Mucosa of descending colon (tissue), 3 donors: ENCODE measurements at places on chromosomes 6 and 20. TPM values are rescaled to one million over a fixed set of nuclear protein-coding genes. Genes with fewer than 3 reads are reported as not detected.

GRCh38 chr20:20593447-20594170, 118.8 kb downstream of the RALGAPA2 start:
- DNase-seq: no peak

HSPA12B gene
- 1.2 TPM for total RNA-seq

SIM1 gene
- not detected for total RNA-seq

DNA sequence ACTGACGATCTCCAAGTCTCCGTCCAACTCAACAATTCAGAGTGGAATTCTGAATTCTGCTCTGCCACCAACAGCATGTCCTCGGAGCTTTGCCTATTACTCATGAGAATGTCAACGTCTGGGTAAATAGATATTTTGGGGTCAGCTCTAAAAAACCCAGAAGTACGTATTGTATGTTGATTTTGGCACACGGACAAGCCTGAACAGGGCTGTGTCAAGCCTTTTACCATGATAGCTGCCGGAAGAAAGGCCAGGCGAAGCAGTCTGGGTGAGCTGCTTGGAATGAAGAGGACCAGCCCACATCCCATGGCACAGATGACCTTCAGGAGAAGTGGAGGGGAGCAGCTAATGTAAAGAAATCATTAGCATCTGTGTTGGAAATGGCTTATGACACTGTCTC, 88.0 kb upstream of the JAG1 start:
- DNase-seq: no peak

CCM2L gene
- total RNA-seq: 1.2 TPM

TFAP2C gene
- total RNA-seq: 12.4 TPM

ENPP3 gene
- total RNA-seq: 6.6 TPM

SNRPB gene
- total RNA-seq: 143 TPM

DNA sequence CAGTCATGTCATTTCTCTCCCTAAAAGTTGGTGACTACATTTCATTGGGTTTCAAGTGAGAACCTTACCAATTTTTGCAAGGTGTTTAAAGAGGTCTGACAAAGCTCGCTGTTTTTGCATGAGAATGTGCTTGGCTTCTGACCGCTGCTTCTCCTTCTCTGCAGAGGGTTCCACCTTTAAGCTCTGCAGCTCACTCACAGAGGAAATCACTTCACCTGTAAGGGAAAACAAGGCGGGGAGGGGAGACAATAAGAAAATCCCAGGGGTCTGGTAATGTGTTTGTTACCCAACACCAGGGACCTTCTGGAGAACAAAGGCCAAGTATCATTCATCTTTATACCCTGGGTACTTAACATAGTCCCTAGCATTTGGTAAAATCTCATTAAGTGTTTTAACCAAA, 40.0 kb upstream of the LYRM2 start:
- no peak for DNase-seq

- no peak for DNase-seq
Measured at GRCh38 chr6:78511009-78511408, 356.3 kb upstream of the IRAK1BP1 start.

GRCh38 chr20:3559231-3559630, 88.4 kb downstream of the ATRN start:
- no peak for DNase-seq

DNA sequence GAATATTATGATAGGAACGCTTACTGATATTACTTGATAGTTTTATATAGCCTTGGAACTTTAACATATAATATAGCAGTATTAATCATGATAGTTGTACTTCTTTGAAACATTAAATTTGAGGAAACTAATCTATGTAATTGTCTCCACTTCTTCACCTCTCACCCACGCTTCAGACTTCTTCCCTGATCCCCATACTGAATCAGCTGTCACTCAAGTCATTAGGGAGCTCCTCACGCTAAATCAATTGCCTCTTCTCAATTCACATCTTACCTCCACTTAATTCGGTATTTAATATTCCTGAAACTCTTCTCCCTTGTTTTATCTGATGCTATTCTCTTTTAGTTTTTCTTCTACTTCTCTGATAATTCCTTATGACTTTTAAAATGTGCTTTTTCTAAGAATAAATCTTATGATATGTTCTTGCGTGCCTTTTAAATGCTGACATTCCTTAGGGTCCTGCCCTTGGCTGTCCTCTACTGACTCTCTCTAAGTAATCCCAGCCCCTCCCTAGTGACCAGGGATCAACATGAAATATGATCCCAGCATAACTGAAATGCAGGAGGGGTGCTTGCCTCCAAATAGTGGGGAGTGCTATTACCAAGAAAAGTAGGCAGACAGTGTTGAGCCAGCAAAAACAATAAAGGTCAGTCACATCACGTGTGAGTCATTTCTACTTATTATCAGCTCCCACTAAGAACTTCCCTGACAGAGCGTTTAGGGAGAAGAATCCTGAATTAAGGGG, 9.9 kb downstream of the ANKRD66 start:
- no peak for DNase-seq

HLA-E gene
- total RNA-seq: 316 TPM

GRCh38 chr6:13383328-13384163, 55.2 kb upstream of the TBC1D7 start:
- DNase-seq: peak; percentile 49

GRCh38 chr6:122422614-122423267, 23.3 kb downstream of the HSF2 start:
- no peak for DNase-seq

DEFB110 gene
- total RNA-seq: not detected

C20orf202 gene
- 0.48 TPM for total RNA-seq

DNA sequence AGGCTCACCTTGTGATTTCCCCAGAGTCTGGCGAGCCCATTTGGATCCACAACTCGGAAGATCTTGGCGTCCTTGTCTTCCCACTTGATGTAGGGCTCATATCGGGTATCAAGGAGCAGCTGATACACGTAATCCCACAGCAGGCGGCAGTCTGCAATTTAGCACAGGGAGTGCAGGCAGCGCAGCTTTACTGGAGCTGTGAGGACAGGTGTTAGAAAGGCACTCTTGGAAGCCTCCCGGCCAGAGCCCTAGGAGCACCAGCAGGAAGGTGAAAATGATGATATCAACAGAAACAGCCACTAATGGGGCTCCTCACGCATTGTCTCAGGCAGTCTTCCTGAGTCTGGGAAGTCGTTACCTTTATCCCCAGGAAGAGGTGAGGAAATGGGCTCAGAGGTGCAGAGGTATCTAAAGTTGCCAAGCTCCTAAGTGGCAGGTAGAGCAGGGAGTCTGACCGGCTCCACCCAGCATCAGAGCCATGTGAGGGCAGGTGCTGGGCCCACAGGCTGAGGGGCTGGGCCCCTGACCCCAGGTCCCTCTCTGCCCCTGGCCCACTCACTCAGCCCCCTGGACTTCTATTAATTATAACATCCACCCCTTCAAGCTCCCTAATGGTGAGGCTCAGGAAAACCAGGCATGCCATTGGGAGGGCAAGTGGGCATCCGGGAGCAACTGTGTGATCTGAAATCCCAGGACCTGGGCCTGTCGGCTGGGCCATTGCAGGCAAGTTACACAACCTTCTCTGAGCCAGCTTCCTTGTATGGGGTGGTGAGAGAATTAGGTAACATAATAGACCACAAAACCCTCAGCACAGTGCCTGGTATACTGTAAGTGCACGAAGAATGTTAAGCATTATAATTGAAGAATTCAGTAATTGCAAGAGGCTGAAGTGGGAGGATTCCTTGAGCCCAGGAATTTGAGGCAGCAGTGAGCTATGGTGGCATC, 18.3 kb downstream of the ETV7 start:
- DNase-seq: no peak

HLA-DRA gene
- total RNA-seq: 69.0 TPM

GRCh38 chr6:111517965-111518364, 34.9 kb upstream of the REV3L start:
- DNase-seq: no peak

GRCh38 chr20:47309806-47310426, 46.6 kb downstream of the ZMYND8 start:
- DNase-seq: no peak

DNA sequence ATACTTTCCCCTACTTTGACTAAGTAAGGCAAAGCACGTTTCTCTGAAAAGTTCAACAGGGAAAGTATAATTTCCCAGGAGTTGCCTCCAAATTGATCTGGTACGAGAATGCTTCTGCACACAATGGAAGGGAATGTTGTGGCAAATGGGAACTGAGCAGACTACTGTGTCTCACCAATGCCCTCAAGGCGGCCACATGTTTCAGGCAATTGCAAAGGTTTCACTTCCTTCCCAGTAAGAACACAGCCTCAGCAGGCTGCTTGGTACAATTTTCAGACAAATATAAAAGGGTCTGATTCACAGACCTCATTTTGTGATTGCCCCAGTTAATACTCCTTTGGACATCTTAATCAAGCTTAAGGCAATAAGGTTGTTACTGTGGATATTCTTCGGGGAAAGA, 71.2 kb downstream of the KIAA0319 start:
- no peak for DNase-seq

EYA2 gene
- total RNA-seq: 19.5 TPM

- DNase-seq: no peak
Measured at GRCh38 chr20:31718952-31719643, 3.6 kb downstream of the BCL2L1 start.

FAM184A gene
- 3.4 TPM for total RNA-seq

- DNase-seq: no peak
Measured at GRCh38 chr6:5529733-5530132, 268.4 kb downstream of the FARS2 start.

DNA sequence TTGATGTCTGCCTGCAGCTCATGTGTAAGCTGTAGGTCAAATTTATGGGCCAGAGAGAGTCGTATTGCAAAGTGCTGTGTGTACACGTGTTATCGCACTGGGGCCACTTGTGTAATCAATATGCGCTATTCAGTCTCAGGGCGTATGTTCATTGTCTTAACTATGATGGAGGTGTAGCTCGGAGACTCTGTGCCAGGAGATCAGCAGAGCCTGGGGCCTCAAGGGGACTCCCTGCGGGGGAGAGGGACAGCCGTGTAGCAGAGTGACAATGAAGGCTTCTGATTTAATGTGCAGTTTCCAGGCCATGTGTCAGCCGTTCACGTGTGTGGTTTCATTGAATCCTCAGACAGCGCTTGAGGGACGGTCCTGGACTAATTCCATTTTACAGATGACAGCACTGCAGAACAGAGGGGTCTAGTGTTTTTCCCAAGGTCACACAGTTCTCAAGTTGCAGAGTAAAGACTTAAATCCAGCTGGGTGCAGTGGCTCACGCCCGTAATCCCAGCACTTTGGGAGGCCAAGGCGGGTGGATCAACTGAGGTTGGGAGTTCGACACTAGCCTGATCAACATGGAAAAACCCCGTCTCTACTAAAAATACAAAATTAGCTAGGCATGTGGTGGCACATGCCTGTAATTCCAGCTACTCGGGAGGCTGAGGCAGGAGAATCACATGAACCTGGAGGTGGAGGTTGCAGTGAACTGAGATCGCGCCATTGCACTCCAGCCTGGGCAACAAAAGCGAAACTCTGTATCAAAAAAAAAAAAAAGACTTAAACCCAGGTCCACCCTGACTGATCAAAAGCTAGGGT, 242.5 kb downstream of the PREX1 start:
- DNase-seq: peak; percentile 58

- DNase-seq: no peak
Measured at GRCh38 chr6:31112478-31112877, at the start of gene C6orf15. TSS of gene C6orf15 (minus strand) at chr6:31112575. CDS start at chr6:31112555, 20 bp downstream.

NR2E1 gene
- total RNA-seq: not detected

DNA sequence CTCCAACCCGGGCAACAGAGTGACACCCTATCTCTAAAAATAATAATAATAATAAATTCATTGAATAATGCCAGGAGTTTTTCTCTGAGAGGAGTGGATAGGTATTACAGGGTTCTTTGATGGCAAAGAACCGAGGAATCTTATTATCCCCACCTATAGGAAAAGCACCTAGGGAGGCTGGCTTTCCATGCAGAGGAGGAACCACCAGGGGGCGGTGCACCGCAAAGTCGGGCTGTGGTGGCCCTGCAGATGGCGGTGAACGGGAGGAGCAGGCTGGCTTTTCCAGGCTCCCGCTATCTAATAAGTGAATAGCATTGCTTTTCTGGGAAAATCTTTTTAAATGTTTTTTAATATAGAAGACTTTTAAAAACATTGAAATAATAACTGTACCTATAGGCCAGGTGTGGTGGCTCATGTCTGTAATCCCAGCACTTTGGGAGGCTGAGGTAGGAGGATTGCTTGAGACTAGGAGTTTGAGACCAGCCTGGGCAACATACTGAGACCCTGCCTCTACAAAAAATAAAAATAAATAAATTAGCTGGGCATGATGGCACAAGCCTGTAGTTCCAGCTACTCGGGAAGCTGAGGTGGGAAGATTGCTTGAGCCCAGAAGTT, 864.2 kb downstream of the KIF16B start:
- peak; percentile 65 for DNase-seq

DNA sequence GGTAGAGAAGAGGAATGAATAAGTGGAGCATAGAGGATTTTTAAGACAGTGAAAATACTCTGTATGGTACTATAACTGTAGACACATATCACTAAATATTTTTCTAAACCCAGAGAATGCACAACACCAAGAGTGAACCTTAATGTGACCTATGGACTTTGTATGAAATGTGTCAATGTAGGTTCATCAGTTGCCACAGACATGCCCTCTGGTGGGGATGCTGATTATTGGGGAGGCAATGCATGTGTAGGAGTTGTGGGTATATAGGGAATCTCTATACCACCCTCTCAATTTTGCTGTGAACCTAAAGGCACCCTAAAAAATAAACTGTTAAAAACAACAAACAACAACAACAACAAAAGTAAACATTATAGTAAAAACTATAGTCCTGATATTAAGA, 293.7 kb downstream of the RNF144B start:
- DNase-seq: no peak

DNA sequence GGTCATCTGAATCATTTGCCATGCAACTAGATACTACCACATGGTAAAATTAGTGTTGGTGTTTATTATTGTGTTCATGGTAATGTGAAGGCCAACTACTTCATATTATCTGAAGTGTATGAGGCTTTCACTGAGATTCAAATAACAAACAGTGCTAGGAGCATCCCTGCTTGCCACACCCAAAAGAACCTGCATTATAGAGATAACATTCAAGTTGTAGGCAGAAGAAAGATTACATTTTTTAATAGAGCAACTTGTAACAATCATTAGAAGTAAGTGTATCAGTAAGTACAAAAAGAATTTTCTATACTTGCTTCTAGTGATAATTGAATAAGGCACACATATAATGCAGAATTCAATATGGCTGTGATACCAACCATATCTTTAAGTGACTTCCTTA, 49.8 kb downstream of the BCKDHB start:
- no peak for DNase-seq

- DNase-seq: no peak
Measured at GRCh38 chr20:3141757-3142156, 17.9 kb downstream of the FASTKD5 start.

DNA sequence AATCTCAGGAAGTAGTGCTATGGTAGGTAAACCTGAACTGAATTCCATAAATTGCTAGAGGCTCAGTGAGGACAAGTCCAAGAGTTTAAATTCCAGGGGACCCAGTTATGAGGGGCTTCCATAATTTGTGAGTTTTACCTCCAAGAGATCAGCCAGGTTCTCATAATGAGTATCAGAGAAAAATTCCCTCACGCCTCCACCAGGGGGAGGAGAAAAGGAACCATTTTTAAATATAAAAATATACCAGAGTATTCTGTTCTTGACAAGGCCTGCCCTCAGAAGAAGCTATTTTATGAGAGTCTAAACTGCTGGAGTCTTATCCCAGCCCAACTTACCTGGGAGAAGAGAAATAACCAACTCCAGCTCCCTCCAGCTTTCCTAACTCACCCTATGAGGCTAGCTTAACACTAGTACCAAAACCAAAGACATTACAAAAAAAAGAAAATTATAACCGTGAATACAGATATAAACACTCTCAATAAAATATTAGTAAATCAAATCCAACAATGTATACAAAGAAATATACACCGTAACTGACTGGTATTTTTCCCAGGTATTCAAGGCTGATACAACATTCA, 158.7 kb downstream of the TFAP2A start:
- peak; percentile 33 for DNase-seq

ULBP1 gene
- not detected for total RNA-seq
